Activated CD4-positive, alpha-beta T cell treated with anti-CD3 and anti-CD28 coated beads, Interleukin-2, amount 50 U/mL, for 48 hours (primary cell): ENCODE measurements at places on chromosomes 16 and 17.
A peak's percentile ranks its signal among the peaks of the same experiment; 100 is the strongest.

DNA sequence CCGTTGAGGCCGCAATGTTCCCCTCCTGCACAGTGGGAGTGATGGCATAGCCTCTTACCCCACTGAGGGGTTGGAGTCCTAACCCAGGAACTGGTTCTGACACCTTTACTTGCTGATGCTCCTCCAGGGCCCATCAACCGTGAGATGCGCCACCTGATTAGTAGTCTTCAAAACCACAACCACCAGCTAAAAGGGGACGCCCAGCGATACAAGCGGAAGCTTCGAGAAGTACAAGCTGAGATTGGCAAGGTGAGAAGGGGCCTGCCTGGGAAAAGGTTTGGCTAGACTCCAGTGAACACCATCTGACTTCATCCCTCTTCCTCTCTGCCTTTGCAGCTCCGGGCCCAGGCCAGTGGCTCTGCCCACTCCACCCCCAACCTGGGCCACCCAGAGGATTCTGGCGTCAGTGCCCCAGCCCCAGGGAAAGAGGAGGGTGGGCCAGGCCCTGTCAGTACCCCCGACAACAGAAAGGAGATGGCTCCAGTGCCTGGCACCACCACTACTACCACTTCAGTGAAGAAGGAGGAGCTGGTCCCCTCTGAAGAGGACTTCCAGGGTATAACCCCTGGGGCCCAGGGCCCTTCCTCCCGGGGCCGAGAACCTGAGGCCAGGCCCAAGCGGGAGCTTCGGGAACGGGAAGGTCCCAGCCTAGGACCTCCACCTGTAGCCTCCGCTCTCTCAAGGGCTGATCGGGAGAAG, 5.8 kb downstream of the RNF40 start:
- DNase-seq = no peak

DNA sequence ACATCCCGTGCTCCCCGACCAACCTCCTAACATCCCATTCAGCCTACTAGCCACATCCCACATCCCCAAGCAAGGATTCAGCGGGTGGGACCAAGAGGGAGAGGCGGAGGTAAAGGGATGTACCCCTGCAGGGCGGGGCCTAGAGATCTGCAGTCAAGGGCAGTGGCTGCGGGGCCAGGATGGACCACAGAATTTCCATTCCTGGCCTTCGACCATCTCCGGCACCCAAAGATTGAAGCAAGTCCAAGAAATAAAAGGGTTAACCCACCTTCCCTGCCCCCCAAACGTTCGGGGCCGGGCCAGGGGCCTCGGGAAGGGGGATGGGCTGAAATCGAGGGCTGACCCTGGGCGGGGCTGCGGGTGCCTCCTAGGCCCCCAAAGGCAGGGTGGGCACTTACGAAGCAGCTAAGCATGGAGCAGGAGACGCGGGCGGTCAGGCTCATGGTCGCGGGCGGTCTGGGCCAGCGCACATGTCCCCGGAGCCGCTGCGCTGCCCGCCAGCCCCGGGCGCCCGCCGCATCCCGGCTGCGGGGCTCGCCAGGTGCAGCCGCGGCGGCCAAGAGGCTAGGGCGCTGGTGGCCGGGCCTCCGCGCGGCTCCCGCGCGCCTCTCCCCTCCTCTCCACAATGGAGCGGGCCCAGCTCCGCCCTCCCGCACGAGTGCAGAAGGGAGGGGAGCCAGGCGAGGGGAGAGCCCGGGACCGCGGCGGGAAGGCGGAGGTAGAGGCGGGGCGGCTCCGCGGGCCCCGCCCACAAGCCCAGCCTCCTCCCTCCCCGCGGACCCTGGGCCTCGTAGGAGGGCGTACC, at the start of gene MTMR4:
MTMR4 (minus strand) TSS at position 674 of the 805 bp plus-strand sequence; CDS start at position 443, 231 bp downstream.
- peak; percentile 79 for DNase-seq

GRCh38 chr16:67397812-67398545, 4.7 kb upstream of the TPPP3 start:
- DNase-seq = no peak

GRCh38 chr16:58027161-58027915, 1.8 kb downstream of the MMP15 start:
- DNase-seq = no peak

GRCh38 chr16:23966597-23967394, 131.0 kb downstream of the PRKCB start:
- no peak for DNase-seq

DNA sequence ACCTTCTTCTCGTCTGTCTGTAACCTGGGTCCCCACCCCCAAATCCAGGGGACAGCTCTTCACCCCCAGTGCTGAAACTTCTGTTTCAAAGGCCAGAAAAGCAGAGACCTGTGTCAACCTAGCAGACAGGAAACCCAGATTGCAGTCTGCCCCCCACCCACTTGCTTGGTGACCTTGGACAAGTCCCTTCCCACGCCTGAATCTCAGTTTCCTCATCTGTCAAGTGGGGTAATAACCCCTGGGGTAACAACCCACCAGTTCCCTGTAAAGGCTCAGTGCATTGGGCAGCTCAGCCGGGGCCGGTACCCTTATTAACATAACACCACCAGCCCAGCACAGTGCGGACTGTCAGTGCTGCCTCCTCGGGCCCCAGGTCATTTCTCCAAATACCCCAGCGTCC, 1.3 kb downstream of the STX1B start:
- DNase-seq = no peak

DNA sequence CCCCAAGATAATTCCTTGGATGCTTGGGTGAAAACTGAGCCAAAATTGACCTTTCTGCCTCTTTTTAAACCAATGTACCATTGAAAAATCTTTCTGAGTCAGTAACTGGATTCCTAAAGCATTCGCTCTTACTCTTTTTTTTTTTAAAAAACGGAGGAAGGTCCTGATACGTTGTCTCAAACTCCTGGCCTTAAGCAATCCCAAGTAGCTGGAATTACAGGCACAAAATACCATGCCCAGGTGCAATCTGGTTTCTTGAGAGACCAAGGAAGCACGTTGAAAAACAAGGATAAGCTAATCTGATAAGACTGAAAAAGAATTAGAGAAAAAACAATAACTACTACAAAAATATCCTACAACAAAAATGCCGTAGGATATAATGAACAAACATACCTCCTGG, 136.5 kb downstream of the SSH2 start:
- DNase-seq = no peak

GRCh38 chr16:18969050-18969854, 14.5 kb upstream of the TMC7 start:
- DNase-seq = peak; percentile 85

DNA sequence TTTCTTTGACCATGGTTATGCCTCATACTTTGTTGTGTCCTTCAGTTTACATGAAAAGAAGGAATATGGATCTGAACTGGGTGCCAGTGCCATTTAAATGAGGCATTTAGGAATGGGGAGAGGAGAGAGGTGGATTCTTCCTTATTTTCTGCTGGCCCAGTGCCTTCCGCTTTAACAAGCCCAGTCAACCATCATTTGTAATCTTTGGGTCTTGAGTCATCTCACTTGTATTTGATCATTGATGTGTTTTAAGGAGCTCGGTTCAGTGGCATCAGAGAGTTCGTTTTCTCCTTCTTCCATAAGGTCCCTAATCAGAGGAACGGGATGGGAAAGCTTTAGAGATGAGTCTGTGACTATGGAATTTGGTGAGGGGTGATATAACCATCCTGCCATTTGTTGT, 334.9 kb downstream of the WWOX start:
- no peak for DNase-seq

- DNase-seq = no peak
Observed at GRCh38 chr17:2282297-2282873, 21.2 kb downstream of the SMG6 start.

DNA sequence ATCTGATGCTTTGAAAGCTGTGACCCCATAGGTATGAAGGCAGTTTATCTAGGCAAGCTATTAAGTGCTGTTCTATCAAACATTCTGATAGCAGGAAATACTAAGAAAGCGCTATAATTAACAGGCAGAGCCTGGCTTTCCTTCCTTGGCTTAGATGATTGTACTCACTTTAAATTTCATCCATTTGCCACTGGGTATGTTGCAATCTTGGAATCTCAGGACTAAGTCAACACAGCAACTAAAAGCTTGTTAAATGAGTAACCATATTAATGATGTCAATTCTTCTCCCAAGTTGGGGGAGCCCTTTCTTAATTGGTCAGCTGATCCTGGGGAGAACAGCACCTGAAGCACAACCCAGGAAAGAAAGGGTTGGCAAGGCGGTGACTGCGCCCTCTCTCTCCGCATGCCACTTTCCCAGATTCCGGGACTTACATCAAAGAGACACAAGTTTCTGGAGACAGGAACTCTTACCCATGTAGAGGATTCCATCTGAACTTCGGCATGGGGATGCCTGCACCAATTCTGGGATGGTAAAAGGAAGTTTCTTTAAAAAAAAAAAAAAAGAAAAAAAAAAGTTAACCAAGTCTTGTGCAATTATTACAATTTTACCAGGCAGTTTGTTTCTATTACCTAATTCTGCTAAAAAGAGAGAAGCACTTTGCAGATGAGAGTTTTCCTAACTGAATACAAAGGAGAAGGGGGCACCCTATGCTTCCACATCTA, 54.4 kb upstream of the ICAM2 start:
- no peak for DNase-seq

GRCh38 chr16:54720259-54720658, 210.4 kb upstream of the IRX5 start:
- no peak for DNase-seq

DNA sequence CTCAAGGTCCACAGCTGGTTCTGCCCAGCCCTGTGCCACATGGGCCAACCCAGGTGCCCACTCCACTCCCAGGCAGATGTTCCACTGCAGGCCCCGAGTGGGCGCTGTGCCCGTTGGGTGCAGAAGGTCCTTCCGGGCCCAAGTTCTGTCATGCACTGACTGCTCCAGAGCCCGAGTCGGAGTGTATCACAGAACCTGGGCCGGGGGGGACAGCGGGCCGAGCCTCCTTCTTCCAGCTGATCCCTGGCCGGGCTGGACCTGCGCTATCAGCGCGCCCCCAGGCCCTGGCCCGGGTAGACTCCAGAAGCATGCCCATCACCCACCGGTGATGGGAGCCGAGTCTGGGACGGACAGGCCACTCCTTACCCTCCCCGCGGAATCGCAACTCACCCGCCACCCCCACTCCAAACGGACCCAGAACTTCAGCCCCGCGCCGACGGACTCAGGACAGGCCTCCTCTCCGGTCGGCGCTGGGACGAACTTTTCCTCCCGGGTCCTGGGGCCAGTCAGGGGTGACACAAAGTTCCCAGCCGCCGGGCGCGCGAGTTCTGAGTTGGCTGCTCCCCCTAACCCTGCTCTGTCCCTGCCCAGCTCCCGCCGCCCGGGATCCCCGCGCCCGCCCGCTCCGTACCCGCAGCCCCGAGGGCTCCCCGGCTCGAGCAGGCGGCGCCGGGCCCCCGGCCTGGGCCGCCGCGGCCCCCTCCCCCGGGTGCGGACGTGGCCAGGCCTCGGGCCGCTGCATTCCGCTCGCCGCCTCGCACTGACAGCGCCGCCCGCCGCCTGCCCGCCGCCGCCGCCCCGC, at the start of gene COPZ2:
COPZ2 (minus strand) TSS at position 762 of the 802 bp plus-strand sequence; CDS start at position 742, 20 bp downstream.
- DNase-seq = peak; percentile 74

DNA sequence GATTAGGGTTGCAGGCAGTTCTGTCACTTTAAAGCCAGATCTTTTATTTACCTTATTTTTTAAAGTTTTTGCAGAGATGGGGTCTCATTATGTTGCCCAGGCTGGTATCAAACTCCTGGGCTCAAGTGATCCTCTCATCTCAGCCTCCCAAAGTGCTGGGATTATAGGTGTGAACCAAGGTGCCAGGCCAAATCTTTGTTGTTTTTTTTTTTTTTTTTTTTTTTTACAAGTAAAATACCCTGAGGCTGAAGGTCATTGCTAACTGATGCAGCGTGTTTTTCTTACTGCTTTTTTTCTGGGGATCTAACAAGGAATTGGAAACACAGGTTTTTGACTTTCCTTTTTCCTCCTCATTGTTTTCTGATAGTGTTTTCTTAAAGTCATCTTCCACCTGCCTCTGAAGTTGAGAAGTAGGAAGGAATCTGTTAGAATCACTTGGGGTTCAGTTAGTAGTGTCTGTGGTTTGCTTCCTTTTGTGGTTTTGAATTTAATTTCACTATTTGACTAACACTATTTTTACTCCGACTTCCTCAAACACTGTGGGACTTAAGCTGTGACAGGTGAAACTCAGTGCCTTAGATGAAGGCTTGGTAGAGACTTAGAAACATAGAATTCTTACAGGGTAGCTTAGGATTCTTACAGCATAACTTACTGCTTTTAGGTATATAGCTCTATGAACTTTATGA, 22.2 kb downstream of the CLTC start:
- no peak for DNase-seq

GRCh38 chr16:31888735-31889134, 15.1 kb downstream of the ZNF267 start:
- DNase-seq = no peak

DNA sequence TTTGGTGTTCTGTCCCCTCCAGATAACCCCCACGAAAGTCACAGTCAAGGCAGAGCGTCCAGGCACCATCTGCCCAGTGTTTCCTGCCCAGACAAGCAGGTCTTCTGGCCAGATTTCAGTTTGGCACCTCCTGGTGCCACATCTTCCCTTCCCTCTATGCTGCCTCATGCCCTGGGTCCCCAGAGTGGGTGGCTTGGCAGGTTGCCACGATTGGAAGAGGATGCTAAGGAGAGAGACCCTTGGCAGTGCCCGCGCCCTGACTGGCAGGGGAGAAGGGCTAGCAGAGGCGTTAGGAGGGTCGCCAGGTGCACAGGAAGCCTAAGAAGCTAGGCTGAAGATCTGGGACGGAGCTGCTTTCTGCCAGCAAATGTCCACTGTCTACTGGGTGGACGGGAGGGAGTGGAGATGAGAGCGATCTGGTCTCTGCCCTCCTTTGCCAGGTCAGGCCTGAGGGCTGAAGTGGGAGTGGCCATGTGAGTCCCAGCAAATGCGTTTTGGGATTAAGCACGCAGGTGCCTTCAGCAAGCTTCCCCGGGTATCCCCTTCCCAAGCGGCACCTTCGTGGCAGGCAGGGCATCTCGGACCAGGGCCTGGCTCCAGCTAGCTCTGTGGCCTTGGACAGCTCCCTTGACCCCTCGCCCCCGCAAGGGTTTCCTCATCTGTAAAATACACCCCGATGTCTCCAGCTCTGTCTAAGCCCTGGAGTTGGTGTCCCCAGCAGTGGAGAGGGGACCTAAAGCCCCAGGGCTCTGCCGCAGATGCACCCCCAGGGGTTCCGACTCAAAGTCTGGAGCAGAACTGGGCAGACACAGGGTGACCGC, 13.4 kb upstream of the CD300A start:
- DNase-seq = no peak

DNA sequence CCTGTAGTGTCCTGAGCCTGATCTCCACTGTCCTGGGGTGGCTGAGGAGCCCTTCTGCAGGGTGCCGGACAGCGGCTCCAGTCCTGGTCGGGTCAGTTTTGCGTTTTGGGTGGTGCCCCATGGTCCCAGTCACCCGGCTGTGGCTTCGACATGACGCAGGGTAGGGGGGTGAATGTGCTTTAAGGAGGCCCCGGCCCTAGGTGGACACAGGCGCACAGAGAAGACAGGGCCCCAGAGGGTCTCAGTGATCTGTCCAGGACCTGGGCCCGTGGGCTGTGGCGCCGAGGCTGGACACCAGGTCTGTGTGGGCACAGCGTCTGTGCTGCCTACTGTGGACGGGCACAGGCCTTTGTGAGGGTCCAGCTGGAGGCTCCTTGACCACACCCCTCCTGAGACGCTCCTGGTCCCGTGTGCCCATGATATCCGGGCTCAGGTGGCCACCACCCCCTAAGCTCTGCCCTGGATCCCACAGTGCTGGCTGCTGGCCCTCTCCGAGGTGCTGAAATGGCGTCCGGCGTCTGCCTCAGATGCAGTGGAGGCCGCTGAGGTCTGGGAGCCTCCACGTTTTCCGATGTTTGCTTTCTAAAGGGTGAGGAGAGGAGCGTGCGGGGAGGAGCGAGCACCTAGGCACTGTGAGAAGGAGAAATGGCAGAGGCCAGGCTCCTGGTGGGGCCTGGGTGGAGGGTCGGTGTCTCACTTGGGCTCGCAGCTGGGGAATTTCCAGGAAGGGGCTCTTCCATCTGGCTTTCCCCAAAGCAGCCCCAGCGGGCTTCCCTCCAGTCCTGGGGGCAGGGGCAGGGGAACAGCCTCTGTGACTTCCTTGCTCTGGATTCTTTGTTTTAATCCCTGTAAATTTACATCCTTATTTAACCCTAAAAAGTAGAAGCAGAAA, 56.1 kb upstream of the ACSF3 start:
- peak; percentile 33 for DNase-seq
